ENCODE measurements at places on chromosomes 3 and 15.

DNA sequence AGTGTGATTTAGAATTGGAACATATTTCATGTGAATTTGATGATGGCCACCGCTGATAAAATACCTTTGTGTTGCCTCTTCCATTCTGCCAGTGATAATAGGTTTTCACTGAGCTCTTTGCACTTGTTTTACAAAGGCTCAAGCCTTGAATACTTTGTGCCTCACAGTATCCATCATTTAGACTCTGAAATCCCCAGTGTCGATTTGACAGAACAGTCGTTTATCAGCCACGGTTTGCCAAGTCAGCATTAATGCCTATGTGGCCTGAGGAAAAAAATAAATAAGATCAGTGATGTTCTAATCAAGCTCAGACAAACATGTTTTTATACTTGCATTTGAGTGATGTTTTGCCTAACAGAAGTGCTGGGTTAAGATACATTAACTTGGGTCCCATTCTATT is 399.1 kb downstream of the RBMS3 start:
- DNase-seq: no peak

GRCh38 chr3:127647845-127648204 is 18.8 kb downstream of the PODXL2 start:
- no peak for DNase-seq

DNA sequence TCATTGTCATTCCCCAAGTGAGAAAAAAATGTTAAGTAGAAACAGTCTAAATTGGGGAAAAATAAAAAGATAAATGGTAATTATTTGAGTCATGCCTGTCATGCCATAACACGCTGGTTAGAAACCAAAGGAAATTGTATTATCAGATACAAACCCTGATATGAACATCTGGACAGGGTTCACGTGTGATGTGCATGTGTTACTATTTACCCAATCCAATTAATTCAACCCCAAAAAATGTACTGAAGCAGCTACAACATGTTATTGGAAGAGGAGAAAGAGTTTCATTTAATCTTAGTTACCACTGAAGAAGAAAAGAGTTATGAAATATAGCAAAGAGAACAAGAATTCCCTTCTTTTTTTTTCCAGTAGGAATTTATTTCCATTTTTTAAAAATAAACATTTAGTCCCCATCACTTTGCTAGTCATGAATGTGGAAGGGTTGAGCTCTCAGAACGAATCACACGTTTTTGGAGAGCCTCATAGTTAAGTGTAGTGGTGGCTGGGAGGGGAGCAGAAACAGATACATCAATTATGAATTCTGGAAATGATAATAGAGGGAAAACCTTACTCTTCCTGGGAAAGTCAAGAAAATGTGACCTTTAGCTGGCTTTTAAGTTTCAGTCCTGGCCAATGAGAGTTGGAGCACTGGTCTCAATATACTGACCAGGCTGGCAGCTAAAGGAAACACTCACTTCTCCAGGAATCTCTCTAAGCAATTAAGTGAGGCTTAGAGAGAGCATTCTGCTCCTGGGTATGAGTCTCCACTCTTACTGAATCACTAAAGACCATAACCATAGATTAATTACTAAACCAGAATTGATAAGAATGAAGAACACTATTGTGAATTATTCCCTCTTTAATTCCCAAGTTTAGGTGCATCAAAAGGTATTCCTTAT is 796.5 kb downstream of the GRM7 start:
- DNase-seq: no peak

DNA sequence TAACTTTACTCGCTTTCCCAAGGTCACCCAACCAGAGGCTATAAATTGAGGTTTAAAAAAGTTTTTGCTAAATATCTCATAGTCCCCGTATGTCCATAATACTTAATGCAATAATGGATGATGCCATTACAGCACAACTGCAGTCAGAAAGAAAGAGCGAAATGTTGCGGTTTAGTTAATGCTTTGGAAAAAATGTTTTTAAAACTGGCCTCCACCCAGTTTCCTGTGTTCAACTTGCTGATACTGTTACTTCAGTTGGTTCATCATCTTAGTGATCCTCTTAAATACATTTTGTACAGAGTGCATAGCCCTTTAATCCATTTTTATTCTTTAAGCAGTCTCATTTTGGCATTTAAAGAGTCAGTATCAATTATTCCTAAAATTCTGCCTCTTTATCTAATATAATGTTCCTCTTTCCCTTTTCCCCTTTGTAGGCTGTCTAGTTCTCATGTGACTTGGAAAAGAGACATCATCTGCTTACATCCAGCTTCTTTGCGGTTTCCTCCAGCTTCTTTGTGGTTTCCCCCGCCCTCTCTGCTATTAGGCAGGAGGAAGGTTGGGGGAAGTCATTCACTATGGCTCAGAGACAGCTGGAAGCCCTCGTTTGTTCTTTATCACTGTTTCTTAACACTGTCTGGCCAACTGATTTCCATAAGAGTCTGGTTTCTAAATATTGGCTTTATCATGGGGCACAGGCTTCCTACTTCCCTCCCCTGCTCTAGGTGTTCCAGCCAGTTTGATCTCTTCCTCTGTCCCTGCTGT is 154.3 kb downstream of the GOLIM4 start:
- no peak for DNase-seq

DNA sequence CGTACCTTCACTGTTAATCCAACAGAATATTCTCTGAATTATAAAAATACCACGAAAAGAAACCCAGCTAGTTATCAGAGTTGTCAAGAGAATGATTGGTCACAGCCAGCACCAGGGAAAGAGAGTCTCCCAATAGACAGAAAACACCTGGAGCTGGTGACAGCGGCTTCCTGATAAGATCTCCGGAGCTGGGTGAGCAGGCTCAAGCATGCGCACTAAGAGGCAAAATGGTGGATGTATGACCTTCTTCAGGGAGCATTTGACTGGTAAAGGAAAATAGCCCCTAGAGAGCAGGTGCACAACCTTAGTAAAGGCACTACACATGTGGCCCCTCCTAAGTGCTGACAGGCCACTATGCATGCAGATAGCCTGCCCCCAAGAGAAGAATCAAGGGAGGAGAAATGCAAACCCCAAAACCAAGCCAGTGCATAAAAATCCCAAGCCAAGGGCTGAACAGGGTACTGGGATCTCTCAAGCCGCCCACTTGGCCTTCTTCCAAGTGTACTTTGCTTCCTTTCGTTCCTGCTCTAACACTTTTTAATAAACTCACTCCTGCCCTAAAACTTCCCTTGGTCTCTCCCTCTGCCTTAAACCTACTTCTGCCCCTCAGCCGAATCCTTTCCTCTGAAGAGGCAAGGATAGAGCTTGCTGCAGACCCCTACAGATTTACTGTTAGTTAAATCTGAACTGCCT is 93.2 kb downstream of the UACA start:
- DNase-seq: no peak

DNA sequence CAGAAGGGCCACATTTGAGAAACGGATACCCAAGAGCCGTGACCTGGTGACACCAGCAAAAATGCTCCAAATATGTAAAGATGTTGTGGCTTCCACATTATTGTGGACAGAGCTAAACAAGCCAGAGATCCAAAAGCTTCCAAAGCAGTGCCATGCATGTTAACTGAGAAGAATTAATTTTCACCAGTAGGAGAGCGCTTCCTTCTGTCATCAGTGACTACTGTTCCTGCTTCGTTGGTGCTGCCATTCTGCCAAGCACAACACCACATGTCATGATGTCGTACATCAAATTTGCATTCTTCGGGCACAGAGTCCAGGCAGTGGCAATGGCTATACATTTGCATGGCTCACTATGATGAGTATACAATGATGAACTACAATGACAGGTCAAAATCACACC is 19.1 kb upstream of the CHST2 start:
- DNase-seq: no peak

DNA sequence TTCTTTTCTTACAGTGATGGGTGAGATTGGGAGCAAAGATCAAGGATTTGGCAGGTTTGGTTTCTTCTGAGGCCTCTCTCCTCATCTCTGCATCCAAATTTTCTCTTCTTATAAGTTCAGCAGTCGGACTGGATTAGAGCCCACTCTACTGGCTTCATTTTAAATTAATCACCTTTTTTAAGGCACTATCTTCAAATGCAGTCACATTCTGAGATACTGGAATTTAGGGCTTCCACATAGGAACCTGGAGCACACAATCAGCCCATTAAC is 56.5 kb upstream of the PLSCR4 start:
- no peak for DNase-seq

GRCh38 chr15:22939652-22940061 is 40.5 kb downstream of the CYFIP1 start:
- DNase-seq: no peak

DNA sequence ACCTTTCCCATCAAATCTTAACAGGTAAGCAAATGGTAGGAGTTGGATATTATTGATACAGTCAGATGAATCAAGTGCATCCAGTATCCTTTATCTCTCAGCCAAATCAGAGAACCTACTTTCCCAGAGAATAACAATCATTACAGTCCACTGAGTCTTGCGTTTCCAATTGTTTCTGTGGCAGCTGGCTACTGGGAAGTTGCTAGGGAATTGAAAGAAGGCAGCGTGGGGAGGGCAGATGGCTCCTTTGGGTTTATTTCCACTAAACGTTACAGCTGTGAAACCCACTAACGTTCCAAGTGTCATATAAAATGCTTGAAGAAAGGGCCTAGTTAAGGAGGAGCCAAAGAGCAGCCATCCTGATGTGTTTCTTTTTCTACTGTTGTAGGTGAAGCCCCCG is 78.4 kb downstream of the WDR72 start:
- DNase-seq: no peak

GRCh38 chr3:127997016-127997415 is 55.2 kb upstream of the SEC61A1 start:
- no peak for DNase-seq

GRCh38 chr15:79402136-79402535 is 30.0 kb upstream of the MINAR1 start:
- no peak for DNase-seq

DNA sequence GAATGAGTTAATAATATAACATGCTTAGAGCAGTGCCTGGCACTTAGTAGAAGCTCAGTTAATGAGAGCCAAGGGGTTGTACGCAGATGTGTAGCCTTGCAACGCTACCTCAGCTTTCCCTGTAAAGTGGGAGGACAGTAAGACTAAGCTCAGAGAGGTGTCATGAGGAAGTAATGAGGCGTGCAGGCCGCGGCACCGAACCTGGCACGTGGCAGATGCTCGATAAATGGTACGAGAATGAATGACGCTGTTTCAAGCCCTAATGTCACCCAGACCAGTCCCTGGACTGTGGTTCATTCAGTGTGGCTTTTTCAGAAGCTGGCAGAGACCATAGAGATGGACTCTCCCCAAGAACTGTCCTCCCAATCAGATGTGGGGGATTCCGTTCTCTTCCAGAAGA is 21.2 kb downstream of the GRIP2 start:
- no peak for DNase-seq

GRCh38 chr3:85821130-85821756 is 862.5 kb downstream of the CADM2 start:
- DNase-seq: no peak

- no peak for DNase-seq
Observed at GRCh38 chr3:192825657-192826200, 91.9 kb downstream of the MB21D2 start.

DNA sequence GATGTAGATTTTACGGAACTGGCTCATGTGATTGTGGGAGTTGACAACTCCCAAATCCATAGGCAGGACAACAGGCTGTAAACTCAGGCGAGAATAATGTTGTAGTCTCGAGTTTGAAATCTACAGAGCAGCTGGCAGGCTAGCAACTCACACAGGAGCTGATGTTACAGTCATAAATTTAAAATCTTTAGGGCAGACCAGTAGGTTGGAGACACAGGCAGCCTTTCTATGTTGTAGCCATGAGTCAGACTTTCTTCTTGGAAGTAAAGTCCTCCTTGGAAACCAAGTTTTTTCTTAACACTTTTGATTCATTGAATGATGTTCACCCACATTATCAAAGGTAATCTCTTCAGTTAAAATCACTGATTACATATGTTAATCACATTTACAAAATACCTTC is 89.1 kb upstream of the ALCAM start:
- no peak for DNase-seq

- DNase-seq: no peak
Observed at GRCh38 chr3:152496716-152497115, 228.0 kb downstream of the MBNL1 start.

- DNase-seq: no peak
Observed at GRCh38 chr3:138933981-138934691, 12.8 kb downstream of the FOXL2 start.

GRCh38 chr3:140216249-140216648 is 281.3 kb downstream of the CLSTN2 start:
- no peak for DNase-seq

Measured in effector CD8-positive, alpha-beta T cell (primary cell).